ENCODE measurements at places on chromosomes 6 and 20.

GRCh38 chr20:5990946-5991345, 40.5 kb downstream of the MCM8 start:
- DNase-seq: no peak

DNA sequence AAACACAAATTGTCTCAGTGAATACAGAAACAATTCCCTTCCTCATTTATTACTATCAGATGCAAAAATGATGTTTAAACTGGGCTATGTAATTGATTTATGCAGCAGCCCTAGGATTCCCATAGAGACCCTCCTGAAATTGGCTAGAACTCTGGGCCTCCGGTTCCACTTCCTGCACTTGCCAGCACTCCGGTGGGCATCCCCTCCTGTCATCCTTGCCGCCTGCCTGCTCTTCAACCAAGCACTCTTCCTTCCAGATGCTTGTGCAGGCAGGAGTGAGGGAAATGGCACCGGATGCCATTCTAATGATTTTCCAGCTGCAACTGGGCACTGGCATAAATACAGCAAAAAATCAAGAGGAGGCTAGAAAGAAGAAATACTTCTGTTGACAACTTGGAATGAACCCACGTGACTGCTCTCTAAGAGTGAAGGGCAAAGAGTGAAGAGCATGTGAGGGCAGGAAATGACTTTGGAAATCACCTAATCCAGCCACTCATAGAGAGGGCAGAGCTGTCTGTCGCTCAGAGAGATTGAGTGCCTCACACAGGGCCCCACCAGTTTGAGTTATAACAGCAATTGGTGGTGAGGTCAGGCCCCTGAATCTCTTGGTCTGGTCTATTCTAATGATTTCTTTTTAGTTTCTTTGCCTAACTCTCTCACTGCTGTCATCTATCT, 3.7 kb upstream of the NEDD9 start:
- DNase-seq: peak; percentile 69

- DNase-seq: peak; percentile 53
Measured at GRCh38 chr6:51855310-51856082, 231.9 kb downstream of the PKHD1 start.

- no peak for DNase-seq
Measured at GRCh38 chr6:143583542-143584327, 72.2 kb upstream of the FUCA2 start.

GRCh38 chr6:8277769-8278168, 157.6 kb downstream of the SLC35B3 start:
- DNase-seq: no peak

DNA sequence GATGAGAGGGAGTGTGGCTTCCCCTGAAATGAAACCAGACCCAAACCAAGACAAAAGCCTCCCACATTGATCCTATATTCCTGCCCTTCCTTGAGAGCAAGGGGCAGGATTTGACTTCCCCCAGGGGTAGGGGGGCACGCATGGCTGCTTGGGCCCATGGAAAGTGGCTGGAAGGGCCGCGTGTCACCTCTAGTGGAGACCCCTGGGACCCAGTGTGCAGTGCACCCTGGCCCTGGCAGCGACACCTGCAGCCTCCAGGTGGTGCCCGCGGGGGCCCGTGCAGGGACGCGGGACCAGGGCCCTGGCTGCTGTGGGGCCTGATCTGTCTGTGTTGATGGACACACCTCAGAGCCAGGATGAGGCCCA, 18.0 kb upstream of the SLCO4A1 start:
- no peak for DNase-seq

DNA sequence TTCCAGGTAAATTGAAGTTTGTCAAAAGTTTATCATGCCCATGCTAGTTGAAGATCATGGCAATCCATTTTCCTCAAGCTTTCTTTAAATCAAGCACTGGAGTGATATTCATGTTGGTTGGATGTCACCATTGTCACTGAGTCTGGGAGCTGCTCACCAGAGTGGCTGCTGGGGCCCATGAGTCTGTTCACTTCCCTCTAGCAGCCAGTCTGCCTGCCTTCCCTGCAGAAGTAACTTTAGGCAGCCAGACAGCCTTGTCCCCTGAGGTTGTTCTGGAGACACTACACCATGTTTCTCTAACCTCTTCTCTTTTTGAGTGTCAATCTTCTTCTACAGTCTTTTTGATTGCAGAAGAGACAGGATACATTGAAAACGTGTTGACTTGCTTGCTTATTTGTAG, 5.5 kb downstream of the SIRT5 start:
- DNase-seq: no peak

DNA sequence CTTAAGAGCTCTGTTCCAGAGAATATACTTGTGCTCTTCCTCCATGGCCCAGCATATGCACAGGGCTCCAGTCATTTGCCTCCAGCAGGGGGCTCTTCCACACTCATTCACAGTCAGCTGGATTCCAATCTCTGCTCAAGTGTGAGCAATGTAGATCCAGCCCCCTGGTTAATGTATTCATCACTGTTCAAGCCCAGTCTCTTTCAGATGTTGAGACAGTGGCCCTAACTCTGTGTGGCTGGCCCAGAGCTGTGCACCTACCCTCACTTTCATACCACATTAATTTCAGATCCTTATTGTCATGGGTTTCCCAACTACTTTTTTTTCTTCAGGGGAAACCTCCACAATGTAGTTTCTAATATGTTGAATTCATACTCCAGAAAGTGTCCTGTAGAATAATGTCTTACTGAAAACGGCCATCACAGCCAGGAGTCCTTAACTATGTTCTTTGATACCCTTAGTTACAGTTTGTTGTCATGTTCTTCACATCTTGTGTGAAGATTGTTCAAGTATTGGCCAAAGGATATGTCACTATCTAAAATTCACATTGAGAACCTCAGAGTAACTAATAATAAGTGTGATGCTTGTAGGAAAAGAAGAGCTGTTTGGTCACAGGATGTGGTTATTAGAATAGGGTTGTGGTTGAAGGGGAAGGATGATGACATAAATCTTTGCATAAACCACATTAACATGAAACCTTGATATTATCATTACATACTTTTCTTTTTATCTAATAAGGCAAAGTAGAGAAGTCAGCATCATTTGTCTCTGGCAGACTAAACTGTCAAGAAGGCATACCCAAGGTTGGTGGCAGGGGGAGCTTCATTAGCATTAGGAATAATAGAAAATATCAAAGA, 14.4 kb upstream of the HLA-DQA1 start:
- DNase-seq: peak; percentile 87

GRCh38 chr6:108167449-108168089, 1.7 kb downstream of the NR2E1 start:
- no peak for DNase-seq

GRCh38 chr6:110517034-110517433, 40.6 kb upstream of the SLC22A16 start:
- DNase-seq: no peak

- no peak for DNase-seq
Measured at GRCh38 chr20:49340161-49340966, 62.5 kb upstream of the ZNFX1 start.

DNA sequence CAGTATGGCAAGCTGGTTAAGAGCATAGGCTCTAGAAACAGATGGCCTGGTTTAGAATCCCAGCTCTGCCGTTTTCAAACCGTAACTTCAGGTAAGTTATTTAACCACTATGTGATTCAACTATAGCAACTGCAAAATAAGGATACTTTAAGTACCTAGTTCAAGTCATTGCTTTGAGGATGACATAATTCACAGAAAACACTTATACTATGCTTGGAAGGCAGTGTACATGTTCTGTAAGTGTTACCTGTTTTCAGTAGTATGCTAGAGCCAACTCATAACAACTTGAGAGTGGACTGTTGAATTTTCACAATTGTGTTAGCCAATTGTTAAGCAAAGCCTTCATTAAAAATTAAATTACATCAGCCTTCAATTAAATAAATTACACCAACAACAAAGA, 134.8 kb upstream of the BEND6 start:
- no peak for DNase-seq

DNA sequence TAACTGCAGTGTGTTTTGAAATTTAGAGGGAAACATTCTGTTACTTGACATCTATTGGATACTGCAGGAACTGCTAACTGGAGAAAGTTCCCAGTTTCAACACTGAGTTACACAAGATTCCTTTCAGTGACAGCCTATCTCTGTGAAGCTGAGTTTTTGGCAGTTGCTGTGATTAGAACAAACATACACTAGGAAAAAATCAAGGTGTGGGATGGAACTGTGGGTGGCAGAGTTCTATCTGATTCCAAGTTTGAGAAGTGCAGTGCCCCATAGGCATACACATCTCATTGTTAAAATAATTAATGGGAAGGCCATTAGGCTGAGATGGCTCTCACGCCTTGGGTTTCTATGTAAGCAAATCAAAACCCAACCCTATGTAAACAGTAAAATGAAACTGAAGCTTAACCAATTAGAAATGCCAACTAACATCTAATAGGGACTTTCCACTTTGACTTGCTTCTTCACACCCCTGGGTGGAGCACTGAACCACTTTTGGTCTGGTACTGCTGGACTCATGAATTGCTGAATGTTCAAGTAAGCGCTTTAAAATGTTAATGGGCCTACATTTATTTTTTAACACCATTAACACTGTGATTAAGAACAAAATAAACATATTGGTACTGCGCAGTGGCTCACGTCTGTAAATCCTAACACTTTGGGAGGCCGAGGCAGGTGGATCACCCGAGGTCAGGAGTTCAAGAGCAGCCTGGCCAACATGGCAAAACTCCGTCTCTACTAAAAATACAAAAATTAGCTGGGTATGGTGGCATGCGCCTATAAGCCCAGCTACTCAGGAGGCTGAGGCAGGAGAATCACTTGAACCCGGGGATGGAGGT, 55.2 kb upstream of the TBC1D7 start:
- peak; percentile 42 for DNase-seq

- no peak for DNase-seq
Measured at GRCh38 chr20:47998736-47999135, 213.5 kb upstream of the SULF2 start.

- no peak for DNase-seq
Measured at GRCh38 chr6:90218959-90219208, 77.8 kb downstream of the BACH2 start.

DNA sequence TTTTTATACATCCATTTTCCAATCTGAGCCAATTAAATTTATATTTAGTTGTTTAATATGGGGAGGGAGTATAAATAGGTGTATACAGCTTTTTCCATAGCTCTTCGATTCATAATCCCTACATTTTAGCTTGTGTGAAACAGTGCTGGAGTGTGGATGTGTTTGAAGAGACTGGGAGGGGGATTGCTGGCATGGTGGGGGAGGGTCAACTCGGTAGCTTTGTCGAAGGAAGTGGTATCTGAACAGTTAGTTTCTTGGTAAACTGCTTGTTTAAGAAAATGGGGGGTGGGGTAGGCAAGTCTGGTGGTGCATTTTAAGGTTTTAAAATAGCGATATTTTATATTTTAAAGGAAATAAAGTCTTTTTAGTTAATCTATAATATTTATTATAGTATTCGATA, 1.4 kb upstream of the LIN28B start:
- no peak for DNase-seq

DNA sequence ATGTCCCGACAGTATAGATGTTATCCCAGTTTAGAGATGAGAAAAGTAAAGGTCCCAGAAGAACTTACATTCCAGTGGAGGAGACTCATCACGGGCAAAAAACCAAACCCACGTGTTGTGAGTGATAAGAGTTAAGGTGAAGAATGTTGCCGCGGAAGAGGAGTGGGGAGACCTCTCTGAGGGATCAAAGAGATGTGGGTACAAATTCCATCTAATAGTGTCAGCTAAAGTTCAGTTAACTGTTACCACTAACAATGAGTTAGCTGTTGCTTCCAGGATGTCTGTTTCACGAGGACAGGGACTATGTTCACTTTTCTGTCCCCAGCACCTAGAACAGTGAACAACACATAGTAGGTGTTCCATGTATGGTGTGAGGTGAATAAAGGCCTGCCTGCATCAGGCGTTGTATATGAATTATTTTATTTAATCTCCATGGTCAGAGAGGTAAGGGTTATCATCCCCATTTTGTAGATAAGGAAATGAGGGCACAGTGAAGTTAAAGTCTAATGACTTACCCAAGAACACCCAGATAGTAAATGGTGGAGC, 39.8 kb upstream of the RSPO4 start:
- no peak for DNase-seq

GRCh38 chr6:15443119-15443830, 197.4 kb downstream of the JARID2 start:
- DNase-seq: no peak

- no peak for DNase-seq
Measured at GRCh38 chr6:160284575-160284974, 26.0 kb upstream of the SLC22A2 start.

GRCh38 chr6:134918418-134918961, 31.4 kb downstream of the ALDH8A1 start:
- DNase-seq: no peak

- no peak for DNase-seq
Measured at GRCh38 chr20:56683077-56683865, 54.2 kb downstream of the TFAP2C start.

DNA sequence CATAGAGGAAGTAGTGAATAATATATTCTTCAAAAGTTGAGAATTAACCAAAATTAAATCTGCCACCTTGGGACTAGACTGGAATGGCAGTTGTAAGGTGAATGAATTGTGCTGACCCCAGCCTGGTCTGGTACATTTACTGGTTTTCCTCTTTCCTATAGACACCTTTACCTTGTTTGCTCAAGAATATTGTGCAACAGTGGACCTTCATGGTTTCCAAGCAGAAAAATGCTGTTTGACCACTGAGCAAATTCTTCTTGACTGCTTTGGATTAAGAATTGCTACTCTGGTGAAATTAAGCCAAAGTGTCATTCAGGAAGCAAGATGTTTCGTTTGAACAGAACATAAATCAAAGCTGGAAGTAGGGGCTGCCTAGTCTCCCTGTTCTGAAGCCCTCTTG, 156.6 kb upstream of the TAB2 start:
- DNase-seq: no peak

- no peak for DNase-seq
Measured at GRCh38 chr20:20549704-20550103, 162.7 kb downstream of the RALGAPA2 start.

- DNase-seq: no peak
Measured at GRCh38 chr6:148175550-148176188, 167.0 kb upstream of the SASH1 start.

DNA sequence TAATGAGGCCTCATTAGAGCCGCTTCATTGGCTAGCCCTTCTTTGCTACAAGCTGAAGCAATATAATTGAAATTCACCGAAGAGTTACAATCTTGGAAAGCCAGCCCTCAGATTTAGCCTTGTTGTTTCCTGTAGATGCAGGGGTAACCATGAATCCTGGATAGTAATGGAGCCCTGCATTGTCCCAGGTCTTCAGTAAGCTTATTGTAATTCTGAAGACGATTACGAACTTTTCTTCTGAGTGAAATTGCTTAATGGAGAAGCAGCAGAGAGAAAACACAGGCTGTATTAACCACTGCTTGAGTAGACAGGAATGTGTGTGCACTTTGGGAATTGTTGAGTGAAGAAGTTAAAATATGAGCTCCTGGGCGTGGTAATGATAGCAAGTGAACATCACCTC, 26.3 kb upstream of the NAA20 start:
- DNase-seq: no peak

DNA sequence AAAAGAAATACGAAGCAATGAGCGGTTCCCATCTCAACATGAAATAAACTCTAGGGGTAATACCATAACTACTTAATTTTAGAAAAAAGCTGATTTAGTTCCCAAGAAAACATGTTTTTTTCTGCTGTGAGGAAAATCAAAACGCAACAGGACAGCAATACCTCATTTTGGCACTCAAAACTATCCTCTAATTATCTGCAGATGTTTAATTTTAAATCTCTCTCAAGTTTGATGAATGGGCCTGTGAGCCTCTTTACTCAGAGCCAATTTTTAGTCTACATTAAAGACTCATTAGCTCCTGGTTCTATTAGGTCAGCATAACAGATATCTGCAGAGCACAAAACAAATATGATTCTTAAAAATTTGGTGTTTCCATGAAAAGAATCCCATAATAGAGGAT, 28.1 kb downstream of the RNF24 start:
- DNase-seq: no peak

GRCh38 chr20:35497320-35497719, 32.1 kb downstream of the C20orf173 start:
- no peak for DNase-seq
